GM20000 (cell line): ENCODE measurements at places on chromosomes 12 and 14.

- DNase-seq, result no peak
These were observed 7.8 kb downstream of the ABCD2 start for GRCh38 chr12:39611818-39612217.

- DNase-seq, result no peak
These were observed 4.6 kb upstream of the PAPOLA start for GRCh38 chr14:96497586-96497985.

DNA sequence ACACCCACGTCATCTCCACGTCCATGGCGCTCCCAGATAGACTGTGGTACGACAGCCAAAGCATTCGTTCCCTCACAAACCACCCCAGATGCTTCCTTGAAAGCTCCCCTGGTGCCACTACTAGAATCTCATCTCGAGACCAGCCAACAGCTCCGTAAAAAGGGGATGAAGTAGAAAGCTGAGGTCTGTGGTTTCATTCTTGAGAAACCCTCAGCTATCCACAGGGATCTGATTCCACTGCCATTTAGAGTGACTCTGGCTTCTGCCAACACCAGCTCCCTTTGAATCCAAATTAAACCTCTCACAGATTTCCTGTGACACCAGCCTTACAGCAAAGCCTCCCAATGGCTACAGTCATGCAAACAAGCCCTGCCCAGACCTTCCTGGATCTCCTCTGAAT lies 18.5 kb upstream of the FOXN3 start:
- DNase-seq, result no peak

- DNase-seq, result peak; percentile 19
These were observed 78.0 kb downstream of the DBX2 start for GRCh38 chr12:44972746-44973421.

DNA sequence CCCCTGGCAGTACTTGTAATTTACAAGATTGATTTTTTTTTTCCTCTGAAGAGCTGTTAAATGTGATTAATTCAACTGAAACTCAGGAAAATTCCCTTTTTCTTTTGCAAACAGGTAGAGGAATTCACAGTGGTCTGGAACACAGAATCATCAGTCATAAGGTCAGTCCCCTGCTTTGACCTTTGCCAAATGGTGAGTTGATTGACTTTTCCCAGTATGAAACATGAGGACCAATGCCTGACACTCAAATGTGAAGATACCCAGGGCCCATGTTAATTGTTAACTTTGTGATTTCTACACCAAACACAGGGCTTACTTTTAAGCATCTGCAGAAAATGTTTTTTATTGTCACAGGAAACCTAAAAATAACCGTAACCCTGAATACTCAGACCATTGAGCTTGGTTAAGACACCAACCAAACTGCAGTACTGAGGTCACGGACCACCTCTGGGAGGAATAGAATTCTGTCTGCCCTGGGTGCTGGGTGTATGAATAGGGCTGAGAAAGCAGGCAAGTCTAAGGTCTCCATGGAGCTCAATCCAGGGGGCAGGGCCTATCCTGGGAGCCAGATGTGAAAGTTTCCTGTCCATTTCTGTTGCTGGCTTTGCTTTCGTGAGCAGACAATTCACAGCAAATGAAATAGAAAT lies 192.4 kb downstream of the TMX1 start:
- no peak for DNase-seq

GRCh38 chr12:24772813-24773212 lies 176.1 kb downstream of the BCAT1 start:
- DNase-seq, result no peak

DNA sequence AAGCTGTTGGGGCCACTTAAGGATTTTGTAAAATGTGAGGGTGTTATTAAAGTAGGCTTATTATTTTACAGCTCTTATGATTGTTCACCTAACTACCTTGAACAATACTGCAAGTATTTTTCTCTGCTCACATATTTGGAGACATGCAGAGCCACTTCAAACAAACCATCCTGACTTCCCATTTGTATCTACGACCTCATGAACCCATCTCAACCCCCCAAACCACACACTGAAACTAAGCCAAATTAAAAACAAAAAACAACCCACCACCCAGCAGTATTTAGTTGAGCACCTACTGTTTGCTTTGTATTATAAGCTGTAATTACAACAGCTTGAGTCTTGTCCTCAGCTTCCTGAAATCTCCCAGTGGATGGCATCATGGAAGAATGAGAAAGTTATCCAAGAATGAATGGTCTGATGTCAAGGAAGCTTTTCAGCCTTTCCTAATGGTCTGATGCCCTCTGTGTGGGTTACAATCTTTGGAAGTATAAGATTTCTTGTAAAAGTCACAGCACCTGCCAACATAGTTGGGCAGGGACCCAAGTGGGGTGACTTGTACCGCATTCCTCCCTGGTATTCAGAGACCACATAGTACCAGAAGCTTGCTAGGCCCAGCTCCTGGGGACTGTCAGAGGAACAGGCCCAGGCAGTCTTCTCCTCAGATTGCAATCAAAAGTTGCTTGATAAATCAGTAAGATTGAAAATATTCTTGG lies 416.6 kb downstream of the ZFP36L1 start:
- DNase-seq, result no peak

GRCh38 chr12:93059925-93060665 lies 131.0 kb upstream of the EEA1 start:
- DNase-seq, result peak; percentile 64

DNA sequence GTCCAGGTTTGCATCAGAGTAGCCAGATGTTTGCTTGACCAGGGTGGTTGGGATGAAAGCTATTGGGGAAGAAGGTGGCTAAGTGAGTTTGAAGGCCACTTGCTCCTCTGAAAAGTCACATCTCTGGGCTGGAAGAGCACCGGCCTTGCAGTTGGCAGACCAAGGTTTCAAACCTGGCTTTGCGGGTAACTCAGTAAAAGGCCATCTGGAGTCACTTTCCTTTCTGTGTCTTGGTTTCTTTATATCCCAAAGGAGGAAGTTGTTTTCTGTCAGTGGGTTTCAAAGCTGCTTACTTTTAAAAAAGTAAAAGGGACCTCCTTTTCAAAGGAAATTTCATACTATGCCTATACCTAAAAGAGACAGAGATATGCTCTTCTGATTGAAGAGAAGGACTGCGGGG lies 26.2 kb upstream of the CMA1 start:
- no peak for DNase-seq

DNA sequence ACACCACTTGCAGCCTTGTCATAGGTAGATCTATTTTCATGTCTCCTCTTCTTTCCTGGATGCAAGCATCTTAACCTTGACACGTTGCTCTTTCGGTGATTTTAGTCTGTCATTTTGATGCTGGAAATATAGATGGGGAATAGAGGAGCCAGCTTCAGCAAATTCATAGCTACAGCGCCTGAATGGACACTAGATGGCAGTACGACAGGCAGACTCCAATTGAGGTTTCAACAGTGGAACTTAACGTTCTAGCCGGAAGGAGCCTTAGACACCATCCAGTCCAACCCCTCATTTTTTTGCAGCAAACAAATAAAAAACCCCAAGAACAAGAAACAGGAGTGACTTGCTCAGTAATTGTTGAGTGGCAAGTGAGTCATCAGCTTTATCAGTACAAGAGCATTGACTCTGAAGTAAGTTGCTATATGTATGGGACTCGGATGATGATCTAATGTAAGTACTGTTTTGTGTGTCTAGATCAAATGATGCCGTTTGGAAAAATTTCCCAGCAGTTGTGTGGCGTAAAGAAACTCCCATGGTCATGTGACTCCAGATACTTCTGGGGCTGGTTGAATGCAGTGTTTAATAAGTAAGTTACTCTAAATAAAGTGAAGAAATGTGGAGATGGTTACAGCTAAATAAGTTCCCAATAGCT lies 9.0 kb downstream of the DMAC2L start:
- DNase-seq, result peak; percentile 67

DNA sequence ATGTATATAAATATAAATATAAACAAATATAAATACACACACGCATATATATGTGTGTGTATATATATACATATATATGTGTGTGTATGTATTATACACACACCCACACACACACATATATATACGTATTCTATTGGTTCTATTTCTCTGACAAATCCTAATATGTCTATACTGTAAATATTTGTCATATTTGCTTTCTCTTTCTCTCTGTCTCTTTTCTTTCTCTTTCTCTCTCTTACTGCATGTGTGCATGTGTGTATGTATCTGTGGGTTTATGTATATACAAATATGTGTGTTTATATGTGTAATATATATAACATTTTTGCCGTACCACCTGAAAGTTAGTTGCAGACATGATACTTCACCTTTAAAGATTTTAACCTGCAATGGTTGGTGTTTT lies 174.2 kb upstream of the PLEKHG7 start:
- DNase-seq, result no peak

DNA sequence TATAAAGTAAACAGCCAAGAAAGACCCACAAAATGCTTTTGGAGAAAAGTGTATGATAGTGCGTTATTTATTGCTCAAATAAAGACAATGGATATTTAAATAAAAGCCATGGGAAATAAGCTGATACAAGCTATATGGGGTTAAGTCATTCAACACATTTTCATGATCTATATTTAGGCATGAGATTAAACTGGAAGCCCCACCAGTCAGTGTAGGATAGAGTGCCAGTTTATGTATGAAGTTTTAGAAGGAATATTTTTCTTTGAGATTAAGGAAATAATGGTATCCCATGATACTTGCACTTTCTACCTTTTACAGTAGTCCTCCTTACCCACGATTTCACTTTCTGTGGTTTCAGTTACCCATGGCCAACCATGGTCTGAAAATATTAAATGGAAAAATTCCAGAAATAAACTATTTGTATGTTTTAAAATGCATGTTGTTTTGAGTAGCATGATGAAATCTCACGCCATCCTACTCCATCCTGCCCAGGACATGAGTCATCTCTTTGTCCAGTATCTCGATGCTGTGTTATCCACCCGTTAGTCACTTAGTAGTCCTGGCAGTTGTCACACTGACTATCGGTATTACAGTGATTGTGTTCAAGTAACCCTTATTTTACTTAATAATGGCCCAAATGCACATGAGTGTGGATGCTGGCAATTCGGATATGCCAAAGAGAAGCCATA lies 22.3 kb downstream of the SYT1 start:
- DNase-seq, result no peak

DNA sequence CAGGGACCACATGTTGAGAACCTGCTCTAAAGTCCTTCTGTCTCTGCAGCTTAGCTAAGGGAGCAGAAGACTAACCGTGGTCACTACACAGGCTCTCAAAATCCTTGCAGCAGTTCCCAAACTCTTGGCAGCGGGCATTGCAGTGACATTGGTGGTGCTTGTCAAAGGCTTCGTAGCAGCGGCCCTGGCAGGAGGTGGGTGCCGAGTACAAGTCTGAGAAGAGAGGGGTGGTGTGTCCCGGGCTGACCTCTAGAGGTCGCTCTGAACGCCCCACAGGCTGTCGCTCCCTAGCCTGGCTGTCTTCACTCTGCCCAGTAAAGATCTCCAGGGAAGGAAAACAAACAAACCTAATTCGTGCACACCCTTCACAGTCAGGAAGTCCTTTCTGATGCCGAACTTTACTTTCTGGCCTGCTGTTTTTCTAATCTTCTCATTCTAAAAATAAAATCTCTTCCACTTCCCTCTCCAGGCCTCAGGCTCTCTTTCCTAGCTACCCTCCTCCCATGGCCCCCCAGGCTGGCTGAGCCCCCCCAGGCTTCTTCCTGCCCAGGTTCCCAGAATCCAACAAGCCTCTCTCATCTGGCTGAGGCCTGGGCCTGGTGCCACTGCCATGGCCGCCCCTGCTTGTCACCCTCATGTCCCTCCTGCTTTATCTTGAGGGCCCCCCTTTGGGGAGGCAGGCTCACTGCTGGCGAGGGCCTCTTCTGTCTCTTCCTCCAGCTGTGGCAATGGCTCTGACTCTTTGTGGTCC lies 7.7 kb downstream of the ENDOU start:
- peak; percentile 60 for DNase-seq

- peak; percentile 30 for DNase-seq
These were observed 23.9 kb downstream of the GNG2 start for GRCh38 chr14:51884086-51884927.

DNA sequence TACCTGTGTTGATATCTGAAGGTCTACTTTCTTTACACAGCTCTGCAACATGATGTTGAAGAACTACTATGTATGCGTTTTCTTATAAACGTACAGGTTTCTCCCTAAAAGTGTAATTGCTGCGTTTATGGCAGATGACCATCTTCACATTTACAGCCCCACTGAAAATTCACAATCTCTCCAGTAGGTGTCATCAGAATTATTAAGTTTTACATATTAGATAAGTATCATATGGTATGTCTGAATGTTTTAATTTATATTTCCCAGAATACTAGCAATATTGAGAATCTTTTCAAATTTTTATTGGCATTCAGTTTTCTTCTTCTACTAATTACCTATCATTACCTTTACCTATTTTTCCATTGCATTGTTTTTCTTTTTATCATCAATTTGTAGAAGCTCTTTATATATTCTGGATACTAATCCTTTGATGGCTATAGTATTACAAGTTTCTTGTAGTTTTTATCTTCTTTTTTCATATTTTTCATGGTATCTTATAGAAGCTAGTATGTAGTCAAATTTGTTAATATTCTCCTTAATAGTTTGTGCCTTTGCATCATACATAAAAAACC lies 123.5 kb downstream of the CAPZA3 start:
- DNase-seq, result peak; percentile 2

- no peak for DNase-seq
These were observed 28.1 kb upstream of the SINHCAF start for GRCh38 chr12:31353750-31354708.

DNA sequence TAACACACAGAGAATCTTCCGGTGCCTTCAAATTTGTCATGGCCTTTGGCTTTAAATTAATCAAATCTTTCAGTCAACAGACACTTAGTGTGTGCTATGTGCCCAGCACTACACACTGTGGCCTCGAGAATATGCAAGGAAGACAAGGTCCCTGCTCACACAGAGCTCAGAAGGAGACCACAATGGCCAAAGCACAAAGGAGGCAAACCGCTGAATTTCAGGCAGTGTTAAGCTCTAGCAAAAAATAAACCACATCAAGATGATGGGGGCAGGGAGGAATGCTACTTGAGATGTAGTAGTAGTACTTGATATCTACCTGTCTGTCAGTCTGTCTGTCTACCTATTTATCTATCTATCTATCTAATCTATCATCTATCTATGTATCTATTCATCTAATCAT lies 227.9 kb downstream of the TMEM132D start:
- DNase-seq, result no peak

- no peak for DNase-seq
These were observed 71.7 kb upstream of the KICS2 start for GRCh38 chr12:64293654-64294364.

GRCh38 chr12:57244312-57244696 lies 6.7 kb downstream of the STAC3 start:
- no peak for DNase-seq

DNA sequence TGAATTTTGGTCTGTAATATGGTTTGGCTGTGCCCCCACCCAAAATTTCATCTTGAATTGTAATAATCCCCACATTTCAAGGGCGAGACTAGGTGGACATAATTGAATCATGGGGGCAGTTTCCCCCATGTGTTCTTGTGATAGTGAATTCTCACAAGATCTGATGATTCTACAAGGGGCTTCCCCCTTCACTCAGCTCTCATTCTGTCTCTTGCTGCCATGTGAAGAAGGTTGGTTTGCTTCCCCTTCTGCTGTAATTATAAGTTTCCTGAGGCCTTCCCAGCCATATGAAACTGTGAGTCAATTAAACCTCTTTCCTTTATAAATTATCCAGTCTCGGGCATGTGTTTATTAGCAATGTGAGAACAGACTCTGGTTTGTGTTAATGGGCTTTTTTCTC lies 5.9 kb downstream of the LRRC9 start:
- no peak for DNase-seq

- no peak for DNase-seq
These were observed 18.3 kb downstream of the NOC4L start for GRCh38 chr12:132162508-132163031.
